ENCODE measurements at places on chromosomes 4 and X.

DNA sequence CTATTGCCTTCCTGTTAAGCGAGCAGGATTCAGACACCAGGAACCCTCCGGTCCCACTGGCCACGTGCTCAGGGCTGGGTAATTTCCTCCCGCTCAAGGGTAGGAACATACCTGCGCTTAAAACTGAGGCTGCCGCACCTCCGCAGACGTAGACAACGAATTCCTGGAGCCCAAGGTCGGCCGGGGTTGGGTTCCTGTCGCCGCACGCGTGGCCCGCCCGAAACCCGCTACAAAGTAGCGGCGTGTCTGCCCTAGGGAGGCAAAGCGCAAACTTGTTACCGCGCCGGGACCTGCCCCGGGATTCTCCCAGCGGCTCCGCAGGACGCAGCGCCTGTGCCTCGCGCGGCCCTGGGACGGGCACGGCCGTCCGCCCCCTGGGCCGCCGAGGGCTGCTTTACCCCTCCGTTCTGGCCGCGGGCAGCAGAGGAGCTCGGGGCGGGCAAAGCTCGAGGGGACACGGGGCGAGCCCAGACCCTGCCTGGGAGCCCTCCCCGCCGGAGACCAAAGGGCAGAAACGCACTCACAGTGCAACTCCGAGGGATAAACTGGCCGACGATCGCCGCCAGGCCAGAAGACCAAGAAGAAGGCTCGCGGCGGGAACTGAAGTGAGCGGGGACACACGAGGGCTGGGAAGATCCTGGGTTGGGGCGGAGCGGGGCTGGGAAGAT is at the start of gene ERVMER34-1:
ERVMER34-1 (minus strand) TSS at position 607 of the 668 bp plus-strand sequence. CDS start 5,905 bp downstream, outside the sequence.
- DNase-seq = peak; percentile 16

DNA sequence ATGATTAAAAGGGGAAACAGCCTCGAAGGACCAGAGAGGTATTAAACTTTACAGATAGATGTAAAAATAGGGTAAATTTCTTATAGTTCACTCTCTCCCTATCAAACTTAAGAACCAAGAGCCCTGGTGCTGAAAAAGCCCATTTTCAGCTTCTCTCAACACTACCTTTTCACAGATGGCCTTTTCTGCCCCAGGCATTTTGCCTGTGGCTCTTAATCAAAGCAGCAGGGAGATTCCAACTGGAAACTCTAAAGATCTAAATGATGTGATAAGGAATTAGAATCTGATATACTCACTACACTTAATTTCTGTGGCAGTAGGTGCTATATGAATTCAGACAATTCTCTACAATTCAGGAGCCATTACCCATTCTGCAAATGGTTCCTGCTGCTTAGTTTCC is 60.0 kb downstream of the AMMECR1 start:
- no peak for DNase-seq

GRCh38 chr4:3337811-3338210 is 45.0 kb downstream of the RGS12 start:
- no peak for DNase-seq

GRCh38 chr4:102338405-102338804 is 6.9 kb downstream of the SLC39A8 start:
- DNase-seq = no peak

DNA sequence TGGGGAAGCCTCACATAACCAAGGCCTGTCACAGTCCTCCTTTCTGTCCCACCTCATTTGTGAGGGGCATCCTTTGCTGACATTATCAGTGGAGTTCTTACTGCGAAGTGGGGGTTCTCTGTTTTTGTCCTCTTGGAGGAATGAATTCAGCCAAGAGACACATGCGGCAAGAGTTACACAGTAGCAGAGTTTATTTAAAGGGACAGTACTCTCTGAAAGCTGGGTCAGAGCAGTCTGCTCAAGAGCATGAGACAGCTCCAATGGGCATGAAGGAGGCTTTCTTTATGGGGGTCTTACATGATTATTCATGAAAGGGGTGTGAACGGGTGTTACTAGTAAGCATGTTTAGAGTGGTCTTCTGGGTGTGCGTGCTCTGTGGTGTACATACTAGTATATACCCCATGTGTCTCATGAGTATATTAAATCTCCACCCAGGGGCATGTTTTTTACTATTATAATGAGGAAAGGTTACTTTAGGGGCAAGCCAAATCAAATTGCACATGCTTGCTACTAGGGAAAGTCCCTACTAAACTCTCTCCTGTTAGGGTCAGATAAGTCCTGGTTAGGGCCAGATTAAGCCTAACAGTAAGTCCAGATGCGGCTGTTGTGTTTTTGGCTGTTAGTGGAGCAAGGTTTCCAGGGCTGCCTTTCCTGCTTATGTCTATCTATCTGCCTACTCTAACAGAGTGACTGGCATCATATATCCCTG is 19.8 kb upstream of the LGI2 start:
- peak; percentile 72 for DNase-seq

- DNase-seq = no peak
Measured at GRCh38 chr4:22873899-22874298, 181.2 kb downstream of the GBA3 start.

DNA sequence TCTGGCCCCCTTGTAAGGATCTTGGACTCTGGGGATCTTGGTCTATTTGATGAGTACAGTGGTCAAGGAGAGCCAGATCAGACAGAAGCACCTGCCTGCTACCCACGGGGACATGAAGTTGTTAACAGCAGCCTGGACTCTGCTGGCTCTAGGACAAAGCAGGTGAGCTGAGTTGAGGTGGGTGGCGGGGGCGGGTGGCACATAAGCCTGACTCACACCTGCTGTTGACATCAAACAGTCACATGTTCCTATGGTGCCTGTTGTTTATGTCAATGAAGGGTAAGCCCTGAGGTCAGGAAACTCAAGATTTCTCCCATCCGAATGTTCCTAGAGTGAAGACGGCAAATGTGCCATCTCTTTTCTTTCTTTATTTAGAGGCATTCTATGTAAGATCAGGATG is 50.1 kb upstream of the CLNK start:
- no peak for DNase-seq

- DNase-seq = no peak
Measured at GRCh38 chrX:21735768-21736127, 22.2 kb downstream of the SMPX start.

DNA sequence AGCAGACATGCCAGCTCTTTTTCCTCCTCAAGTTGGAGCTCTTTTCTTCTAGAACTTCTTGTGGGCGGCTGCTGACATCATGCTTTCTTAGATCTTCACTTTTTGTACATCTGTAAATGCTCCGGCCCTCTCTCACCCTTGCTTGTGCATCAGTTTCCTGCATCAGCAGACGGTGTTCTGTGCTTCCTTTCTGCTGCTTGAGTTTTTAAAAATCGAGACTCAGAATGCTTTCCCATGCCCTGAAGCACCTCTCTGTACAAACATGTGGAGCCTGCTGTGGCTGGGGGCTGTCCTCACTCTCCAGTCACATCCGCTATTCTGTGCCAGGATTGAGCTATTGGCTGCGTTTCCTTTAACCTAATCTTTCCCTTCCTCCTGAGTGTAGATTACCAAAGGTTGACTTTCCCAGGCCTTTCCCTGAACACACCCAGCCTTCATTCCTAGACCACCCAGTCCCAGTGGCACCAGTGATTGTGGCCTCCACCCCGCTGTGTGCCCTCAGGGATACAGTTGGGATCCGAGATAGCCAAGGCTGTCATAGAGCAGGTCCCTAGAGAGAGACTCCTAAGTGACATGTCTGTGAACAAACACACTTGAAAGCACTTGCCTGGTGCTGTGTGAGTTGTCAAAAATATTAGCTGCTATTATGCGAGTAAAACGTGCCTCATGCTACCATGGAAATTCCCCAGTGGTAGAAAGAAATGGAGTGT is 41.9 kb downstream of the TNIP2 start:
- DNase-seq = no peak

GRCh38 chrX:22220941-22221340 is 51.8 kb upstream of the CBLL2 start:
- no peak for DNase-seq

- DNase-seq = no peak
Measured at GRCh38 chr4:177483271-177483670, 41.0 kb upstream of the AGA start.

DNA sequence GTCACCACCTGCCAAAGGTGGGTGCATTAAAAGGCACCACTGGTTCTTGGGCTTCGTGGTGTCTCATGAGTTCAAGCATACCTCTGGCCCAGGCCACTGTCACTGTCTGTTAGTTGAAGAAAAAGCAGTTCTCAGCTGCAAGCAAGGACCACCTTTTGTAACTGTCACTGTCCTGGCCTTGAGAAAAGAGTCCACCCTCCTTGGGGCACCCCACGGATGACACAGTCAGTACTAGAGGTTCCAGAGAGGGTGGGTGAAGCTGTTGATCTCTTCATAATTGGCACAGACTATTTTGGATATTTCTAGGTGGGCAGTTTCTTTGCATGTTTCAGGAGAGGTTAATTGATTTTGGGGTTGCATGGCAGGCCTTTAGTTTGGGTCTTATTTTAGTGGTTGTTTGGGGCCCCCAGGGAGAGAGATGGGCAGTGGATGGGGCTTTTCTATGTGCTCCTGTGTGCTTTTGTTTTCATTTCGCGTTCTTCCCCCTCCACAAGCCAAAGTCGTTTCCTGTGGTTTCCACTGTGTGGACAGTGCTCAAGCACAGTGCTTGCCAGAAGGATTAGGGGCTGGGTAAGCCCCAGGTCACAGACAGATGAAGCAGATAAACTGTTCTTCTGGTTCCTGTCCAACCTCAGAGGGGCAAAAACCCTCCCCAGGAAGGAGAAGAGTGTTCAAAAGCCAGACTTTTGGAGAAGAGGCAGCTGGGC is 156.2 kb upstream of the PPP1R2C start:
- peak; percentile 44 for DNase-seq

DNA sequence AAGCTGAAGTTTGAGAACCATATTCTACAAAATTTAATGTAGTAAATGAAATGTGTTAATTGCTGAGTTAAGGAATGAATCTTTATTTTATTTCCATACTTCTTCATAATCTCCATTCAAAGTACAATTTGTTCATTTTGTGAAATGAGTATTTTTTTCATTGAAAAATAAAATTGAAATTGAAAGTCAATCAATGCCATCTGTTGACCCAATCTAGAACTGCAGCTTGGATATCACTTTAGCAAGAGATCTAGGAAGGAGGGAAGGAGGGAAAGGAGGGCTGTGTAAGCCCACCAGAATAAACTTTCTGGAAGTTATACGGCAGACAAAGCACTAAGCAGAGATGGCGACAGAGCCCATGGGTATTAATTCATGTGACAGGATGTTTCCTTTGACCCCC is 128.4 kb downstream of the ZMAT1 start:
- DNase-seq = peak; percentile 34

DNA sequence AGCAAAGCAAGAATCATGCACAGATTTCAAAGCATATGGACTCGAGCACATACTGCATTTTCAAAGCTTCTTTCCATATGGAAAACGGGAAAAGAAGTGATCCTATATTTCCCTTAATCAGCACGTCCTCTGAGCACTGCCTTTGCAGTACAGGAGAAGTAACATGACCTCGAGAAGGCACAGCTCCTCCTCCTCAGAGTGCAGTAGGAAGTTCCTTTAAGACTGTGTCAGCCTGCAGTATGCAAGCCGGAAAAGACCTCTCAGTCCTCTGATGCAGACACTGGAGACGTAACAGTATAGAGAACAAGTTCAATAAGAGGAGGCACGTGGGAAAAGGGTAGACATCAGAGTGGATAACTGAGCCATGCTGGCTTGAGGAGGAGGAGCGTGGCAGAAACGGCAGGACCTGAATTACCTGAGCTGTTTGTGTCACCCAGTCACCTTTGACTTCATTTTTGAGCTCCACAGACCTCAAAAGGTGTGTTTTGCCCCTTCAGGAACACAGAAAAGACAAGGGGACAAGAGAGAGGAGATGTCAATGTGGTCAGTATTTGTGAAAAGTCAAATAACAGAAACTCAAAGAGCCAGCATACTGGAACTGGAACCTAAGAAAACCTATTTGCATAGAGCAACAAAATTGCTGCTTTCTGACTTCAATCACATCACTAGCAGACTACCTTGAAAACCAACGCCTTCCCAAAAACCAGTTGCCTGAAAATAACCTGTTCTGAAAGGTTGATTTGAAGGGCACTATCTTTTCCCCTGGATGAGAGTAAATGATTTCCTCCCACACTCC is 20.8 kb downstream of the IRF2 start:
- DNase-seq = peak; percentile 59

DNA sequence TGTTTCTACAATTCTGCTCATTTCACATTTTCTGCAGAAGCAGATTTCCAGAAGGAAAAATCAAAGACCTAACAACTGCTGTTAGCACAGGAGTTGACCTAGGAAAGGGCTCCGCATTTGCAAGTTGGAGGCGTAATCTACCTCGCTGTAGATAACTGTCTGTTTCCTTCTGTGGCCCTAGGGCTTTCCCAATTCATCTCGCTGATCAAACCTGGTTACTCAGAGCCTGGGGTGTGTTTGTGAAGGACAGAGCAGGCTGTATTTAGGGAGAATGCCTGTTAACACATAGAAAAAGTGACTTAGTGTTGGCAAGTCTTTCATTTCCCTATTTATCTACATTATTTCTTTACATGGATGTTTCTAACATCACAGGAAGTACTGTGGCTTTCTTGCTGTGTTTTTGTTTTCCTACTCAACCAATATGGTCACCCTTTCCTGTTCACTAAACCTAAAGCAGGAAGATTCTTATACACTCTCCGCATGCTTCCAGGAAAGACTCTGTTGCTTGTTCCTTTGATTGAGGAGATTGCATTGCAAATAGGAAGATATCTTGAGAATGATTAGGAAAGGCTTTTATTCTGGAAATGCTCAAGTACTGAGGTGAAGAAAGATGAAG is 40.5 kb downstream of the AGA start:
- no peak for DNase-seq

GRCh38 chr4:108465886-108466500 is 154.4 kb upstream of the RPL34 start:
- DNase-seq = no peak

DNA sequence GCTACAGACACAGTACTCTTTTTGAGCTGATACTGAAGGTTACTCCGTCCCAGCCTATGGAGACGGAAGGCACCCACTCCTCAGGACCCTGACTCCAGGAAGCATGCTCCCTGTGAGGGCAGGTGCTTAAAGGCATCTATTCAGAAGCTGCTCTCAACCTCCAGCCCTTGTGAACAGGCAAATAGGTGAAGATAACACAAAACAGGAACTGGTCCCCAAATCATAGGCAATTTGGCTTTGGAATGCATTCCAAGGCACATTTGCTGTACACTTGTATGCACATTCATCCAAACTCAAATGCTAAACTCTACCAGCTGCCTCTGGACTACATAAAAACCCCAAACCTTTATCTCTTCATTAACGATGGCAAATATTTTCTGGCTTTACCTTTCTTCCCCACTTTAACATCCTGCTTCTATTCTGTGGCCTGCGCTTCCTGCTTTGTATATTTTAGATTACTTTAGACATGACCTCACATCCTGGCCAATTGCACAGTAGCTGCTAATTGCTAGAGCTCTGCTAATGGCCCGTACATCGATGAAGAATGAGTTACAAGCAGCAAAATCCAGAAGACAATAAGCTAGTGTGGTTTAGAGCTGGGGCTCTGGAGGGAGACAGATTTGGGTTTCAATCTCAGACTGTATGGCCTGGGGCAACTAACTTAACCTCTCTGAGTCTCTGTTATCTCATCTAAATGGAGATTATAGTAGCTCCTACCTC is 3.2 kb downstream of the SEL1L3 start:
- DNase-seq = peak; percentile 51

DNA sequence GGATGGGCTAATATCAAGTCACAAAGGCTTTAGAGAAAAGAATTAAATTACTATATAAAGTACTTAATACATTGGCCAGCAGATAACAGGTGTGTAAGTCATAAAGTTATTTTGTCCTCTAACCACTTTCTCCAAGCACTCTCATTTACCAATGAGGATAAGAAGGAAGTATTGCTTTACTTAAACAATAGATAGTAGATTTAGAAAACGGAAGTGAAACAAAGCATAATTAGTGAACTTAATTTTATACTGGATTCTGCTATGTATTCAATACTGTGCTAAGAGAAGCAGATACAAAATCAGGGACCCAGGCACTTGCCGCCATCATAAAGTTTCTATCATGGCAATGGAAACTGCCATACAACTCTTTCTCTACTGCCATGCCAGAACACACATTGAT is 24.0 kb downstream of the AFM start:
- DNase-seq = no peak

All from hematopoietic multipotent progenitor cell treated with erythropoietin and hydrocortisone succinate and interleukin-3 and kit ligand, for 6 days (in vitro differentiated cells).